ENCODE measurements at places on chromosomes 16 and 17.

DNA sequence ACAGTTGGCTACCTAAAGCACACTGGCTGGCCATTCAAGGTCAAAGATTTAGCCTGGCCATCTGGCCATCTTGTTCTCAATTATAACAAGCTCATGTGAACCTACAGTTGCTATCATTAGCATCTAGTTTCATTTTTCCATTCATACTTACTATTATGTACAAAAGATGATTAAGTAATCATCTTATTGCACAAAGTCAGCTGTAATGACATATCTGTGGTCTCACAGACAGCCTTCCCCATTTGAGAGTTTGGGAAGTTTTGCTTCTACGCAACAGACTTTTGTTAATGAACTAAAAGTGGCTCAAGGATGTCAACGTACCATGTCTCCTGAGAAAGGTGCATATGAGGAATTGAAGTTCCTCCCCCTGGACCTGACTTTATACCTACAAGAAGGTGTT lies 51.3 kb downstream of the HS3ST3B1 start:
- no peak for DNase-seq

GRCh38 chr17:60602871-60603270 lies 2.9 kb downstream of the PPM1D start:
- DNase-seq, result no peak

- DNase-seq, result no peak
These were observed 91.4 kb upstream of the DYNLRB2 start for GRCh38 chr16:80449392-80449791.

DNA sequence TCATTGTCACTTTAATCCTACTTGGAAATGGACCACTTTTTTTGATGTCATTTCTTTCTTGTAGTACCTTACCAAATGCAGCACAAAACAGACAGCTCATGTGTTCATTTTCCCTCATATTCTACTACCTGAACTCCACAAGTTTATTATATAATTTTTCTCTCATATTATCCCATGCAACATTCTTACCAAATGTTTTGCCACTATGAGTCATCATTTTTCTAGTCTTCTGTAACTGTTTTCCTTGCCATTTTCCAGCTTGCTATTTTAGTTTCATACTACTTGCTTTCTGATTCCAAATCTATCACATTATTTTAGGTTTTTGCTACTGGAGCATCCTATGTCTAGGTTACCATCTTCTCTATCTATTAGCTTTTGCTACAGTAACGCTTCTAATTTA lies 332.7 kb downstream of the ZFHX3 start:
- no peak for DNase-seq

- no peak for DNase-seq
These were observed 42.1 kb downstream of the TK2 start for GRCh38 chr16:66507731-66508239.

GRCh38 chr16:87947356-87948118 lies 3.7 kb upstream of the BANP start:
- DNase-seq, result no peak
